ENCODE measurements at places on chromosomes 2 and 18.

DNA sequence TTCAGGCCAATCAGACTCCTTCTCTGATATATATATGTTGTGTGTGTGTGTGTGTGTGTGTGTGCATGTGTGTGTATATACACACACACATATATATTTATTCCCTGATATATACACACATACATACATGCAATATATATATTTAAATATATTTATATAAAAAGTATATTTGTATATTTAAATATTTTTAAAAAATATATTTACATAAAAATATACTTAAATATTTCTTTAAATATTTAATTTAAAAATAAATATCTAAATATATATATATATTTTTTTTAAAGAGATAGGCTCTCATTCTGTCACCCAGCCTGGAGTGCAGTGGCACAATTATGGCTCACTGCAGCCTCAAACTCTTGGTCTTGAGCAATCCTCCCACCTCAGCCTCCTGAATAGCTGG is 281.3 kb downstream of the DYSF start:
- no peak for DNase-seq

GRCh38 chr2:63057249-63058143 is 6.9 kb downstream of the OTX1 start:
- no peak for DNase-seq

- no peak for DNase-seq
Observed at GRCh38 chr2:112520234-112520783, 22.0 kb upstream of the POLR1B start.

- no peak for DNase-seq
Observed at GRCh38 chr18:72985686-72986085, 117.9 kb upstream of the NETO1 start.

GRCh38 chr2:238939074-238939473 is 91.2 kb downstream of the TWIST2 start:
- DNase-seq = no peak

DNA sequence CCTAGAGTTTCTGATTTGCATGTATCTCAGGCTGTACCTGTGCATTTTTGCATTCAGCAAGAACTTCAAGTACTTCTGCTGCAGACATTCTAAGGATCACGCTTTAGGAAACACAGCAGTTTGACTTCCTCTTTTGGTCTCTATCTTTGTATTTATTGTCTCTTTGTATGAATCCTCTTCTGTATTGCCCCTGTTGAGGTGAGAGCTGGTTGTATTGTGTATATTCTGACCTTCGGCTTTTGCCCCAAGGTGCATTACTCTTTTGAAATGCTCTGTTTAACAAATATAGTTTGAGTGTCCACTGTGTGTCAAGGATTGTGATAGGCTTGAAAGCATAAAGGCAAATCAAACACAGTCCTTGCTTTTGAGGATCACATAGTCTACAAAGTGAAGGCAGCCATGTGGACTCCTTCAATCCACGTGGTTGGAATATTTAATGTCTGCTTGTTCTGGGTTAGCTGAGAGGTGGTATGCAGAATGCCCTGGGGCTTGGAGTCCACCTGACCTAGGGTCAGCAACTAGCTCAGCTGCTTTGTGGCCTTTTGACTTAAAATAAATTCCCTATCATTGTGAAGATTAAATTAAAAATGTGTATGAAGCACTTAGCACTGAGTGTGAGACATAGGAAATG is 108.1 kb downstream of the LYPD6 start:
- no peak for DNase-seq

DNA sequence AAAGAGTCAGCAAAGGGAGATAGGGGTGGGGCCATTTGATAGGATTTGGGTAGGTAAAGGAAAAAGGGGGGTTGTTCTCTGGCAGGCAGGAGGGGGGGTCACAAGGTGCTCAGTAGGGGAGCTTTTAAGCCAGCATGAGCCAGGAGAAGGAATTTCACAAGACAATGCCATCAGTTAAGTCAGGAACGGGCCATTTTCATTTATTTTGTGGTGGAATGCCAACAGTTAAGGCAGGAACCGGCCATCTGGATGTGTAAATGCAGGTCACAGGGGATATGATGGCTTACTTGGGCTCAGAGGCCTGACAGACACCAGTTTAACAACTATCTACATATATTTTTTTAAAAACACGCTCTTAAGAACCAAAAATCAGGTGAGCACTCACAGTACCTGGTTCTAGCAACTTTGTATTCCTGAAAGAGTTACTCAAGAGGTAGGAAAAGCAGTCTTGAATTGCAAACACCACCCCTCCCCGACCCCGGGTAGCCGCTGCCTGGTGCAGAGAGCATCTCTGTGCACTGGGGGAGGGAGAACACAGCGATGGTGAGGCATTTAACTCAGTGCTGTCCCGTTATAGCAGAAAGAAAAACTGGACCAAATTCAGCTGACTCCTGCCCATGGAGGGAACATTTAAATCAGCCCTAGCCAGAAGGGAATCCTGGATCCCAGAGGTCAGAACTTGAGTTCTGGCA is 414.5 kb upstream of the KLHL29 start:
- DNase-seq = no peak

Data from NCI-H524 (cell line).